ENCODE measurements at places on chromosomes 13 and 19.

DNA sequence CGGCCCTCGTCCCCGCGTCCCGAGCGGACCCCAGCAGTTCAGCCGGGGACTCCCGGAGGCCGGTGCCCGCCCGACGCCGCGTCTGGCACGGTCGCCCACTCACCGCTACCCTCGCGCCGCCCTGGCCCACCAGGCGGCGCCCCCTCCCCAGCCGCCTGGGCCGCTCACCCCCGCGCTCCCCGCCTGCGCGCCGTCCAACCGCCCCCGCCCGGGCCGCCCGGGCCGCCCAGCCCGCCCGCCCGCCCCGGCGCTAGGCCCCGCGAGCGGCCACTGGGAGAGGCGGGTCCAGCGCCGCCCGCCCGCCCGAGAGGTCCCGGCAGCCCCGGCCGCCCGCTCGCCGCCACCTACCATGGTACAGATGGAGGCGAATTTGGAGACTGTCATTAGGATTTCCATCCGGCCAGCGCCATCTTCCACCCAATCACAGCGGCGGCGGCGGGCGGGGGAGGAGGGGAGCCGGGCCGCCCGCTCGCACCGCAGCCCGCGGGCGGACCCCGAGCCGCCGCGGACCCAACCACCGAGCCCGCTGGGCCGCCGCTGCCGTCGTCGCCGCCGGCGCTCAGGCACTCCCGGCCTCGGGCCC is at the start of gene USP12:
Gene USP12 (minus strand): TSS at position 568 of the 583 bp plus-strand sequence. CDS start 172 bp downstream, at position 396.
- peak; percentile 6 for DNase-seq
- H3K27me3 ChIP-seq = no peaks in the 10 kb centered on the region
- H3K4me3 ChIP-seq = peak within 1 kb of the TSS; percentile 99

GRCh38 chr19:47093254-47093653 is 20.3 kb downstream of the ZC3H4 start:
- H3K4me3 ChIP-seq = no peak overlapping the region
- H3K36me3 ChIP-seq = peaks cover 2% of the 10 kb centered on the region
- no peaks in the 10 kb centered on the region for H3K27me3 ChIP-seq
- DNase-seq = no peak
- peak overlapping the region; percentile 99 for H3K27ac ChIP-seq

GRCh38 chr13:112695121-112695520 is 5.3 kb downstream of the ATP11A start:
- H3K27me3 ChIP-seq = no peaks in the 10 kb centered on the region
- H3K4me1 ChIP-seq = peaks cover 34% of the 10 kb centered on the region
- H3K27ac ChIP-seq = no peak overlapping the region
- no peak for DNase-seq
- H3K4me3 ChIP-seq = no peak overlapping the region

DNA sequence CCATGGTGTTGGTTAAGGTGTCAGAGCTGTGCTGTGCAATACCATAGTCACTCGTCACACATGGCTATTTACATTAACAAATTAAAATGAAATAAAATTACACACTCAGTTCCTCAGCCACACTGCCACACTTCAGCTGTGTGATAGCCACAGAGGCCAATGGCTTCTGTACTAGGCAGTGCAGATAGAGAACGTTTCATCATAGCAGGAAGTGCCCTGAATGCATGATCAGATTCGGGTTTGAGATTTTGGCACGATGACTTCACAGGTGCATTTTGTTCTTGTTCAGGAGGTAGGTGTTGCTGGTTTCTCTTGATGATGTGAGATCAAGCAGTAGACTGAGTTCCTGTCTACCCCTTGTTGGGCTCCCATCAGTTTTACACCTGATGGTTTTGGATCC is 6.5 kb downstream of the ARMC6 start:
- peaks cover 9% of the 10 kb centered on the region for H3K4me1 ChIP-seq
- no peak overlapping the region for H3K4me3 ChIP-seq
- no peak overlapping the region for H3K27ac ChIP-seq
- no peaks in the 10 kb centered on the region for H3K36me3 ChIP-seq
- no peaks in the 10 kb centered on the region for H3K27me3 ChIP-seq

GRCh38 chr13:30333616-30334015 is 26.3 kb upstream of the KATNAL1 start:
- H3K4me1 ChIP-seq = peaks cover 24% of the 10 kb centered on the region
- H3K36me3 ChIP-seq = no peaks in the 10 kb centered on the region
- H3K27ac ChIP-seq = no peak overlapping the region

GRCh38 chr13:94854688-94855087 is 142.3 kb upstream of the SOX21 start:
- H3K4me1 ChIP-seq = peaks cover 2% of the 10 kb centered on the region
- H3K4me3 ChIP-seq = no peak overlapping the region
- H3K36me3 ChIP-seq = no peaks in the 10 kb centered on the region
- H3K27me3 ChIP-seq = peaks cover under 1% of the 10 kb centered on the region
- DNase-seq = no peak

- H3K4me3 ChIP-seq = peak overlapping the region; percentile 100
- H3K27ac ChIP-seq = peak overlapping the region; percentile 99
- peaks cover 7% of the 10 kb centered on the region for H3K36me3 ChIP-seq
- peaks cover 50% of the 10 kb centered on the region for H3K4me1 ChIP-seq
- H3K27me3 ChIP-seq = no peaks in the 10 kb centered on the region
Measured at GRCh38 chr19:55675661-55676354, 782 bp downstream of the EPN1 start.

Data from T-helper 17 cell (primary cell).